ENCODE measurements at places on chromosomes 2 and 18.

DNA sequence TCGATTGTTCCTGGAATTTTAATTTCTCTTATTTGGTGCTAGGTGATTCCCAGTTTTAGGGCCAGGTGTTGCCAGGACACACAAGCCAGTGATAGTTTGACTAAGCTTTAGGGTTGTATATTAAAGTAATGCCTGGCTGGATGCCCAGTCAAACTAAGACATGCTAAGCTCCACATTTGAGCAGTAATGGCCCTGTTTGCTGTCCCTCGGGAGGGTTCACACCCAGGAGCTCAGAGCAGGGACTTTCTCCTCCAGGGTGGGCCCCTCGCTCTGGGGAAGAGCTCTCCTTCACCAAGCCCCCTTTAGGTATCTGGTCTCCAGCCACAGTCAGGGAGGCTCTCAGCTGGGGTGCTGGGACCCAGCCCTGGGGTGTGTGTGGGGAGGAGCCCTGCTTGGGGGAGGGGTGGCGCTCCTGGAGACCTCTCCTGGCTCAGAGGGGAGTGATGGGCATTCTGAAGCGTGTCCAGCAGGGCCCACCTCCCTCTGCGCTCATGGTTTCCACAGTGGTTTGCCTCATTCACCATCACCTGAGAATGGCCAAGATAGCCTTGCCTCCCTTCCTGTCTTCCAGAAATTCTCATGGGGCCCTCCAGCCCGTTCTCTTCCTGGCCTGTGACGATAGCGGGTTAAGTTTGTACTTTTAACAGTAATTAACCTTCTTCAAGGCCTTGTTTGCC, 31.7 kb downstream of the INPP4A start:
- DNase-seq = no peak

DNA sequence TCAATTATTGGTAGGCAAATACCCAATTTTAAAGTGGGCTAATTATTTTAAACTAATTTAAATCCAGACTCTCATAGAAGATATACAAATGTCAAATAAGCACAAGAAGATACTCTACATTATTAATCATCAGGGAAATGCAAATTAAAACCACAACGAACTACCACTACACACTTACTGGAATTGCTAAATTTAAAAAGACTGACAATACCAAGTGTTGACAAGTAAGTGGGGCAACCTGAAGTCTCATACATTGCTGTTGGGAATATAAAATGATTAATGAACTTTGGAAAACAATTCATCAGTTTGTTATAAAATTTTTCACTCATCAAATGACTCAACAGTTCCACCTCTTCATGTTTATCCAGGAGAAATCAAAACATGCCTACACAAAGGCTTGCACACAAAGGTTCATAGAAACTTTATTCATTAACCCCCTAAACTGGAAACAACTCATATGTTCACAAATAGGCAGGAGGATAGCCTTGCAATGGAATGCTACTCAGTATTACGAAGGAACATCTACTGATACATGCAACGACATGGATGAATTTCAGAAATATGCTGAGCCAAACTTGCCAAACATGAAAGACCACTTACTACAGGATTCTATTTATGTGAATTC, 120.8 kb downstream of the MCFD2 start:
- no peak for DNase-seq

GRCh38 chr2:128280158-128280871, 38.4 kb downstream of the HS6ST1 start:
- DNase-seq = no peak

- no peak for DNase-seq
Observed at GRCh38 chr2:143608758-143609157, 479.5 kb downstream of the ARHGAP15 start.

DNA sequence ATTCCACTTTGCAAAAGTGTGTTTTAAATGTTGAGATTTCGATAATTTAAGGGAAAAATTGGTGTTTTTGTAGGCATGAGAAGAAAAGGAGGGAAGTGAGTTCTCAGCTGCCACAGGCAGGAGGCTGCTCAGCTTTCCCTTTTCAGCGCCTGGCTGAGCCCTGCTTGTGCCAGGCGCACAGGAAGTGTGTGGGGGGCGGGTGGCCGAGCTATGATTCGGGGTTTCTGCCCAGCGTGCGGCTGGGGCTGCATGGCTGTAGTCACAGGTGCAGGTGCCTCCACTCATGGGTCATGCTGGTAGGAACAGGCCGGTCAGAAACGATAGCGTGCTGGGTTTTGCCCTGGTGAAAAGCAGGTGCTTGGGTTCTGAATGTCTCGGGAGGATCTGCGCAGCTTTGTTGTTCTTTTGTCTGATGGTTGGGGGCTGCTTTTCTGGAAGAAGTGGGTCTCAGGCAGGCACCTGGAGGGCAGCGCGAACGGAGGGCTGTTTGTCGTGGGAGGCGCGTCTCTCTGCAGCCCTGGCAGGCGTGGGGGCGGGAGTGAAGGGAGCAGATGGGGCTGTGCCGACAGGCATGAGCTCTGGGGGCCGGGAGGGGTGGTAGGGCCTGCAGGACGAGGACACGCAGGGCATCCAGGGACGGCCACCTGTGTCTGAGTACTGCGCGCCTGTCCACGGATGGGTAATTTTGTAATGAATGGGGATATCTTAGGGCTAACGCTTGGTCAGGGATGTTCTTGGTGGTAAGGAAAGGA, 2.1 kb downstream of the KCNG2 start:
- DNase-seq = no peak

DNA sequence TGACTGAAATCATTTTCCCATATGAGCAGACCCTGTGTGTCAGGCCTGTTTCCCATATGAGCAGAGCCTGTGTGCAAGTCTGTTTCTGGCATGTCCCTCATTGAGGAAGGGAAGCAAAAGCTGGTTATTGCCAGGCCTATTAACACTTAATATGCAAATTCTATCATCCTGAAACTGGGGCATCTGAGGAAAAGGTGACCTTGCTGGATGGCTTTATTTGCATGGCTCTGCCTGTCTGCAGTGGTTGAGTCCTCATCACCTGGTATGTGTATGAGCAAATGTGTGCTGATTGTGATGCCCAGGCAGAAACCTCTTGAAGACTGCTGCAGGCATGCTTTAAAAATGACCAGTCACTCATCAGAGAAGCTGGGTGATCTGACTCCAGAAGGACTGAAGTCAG, 31.2 kb downstream of the EIF4E2 start:
- DNase-seq = no peak

DNA sequence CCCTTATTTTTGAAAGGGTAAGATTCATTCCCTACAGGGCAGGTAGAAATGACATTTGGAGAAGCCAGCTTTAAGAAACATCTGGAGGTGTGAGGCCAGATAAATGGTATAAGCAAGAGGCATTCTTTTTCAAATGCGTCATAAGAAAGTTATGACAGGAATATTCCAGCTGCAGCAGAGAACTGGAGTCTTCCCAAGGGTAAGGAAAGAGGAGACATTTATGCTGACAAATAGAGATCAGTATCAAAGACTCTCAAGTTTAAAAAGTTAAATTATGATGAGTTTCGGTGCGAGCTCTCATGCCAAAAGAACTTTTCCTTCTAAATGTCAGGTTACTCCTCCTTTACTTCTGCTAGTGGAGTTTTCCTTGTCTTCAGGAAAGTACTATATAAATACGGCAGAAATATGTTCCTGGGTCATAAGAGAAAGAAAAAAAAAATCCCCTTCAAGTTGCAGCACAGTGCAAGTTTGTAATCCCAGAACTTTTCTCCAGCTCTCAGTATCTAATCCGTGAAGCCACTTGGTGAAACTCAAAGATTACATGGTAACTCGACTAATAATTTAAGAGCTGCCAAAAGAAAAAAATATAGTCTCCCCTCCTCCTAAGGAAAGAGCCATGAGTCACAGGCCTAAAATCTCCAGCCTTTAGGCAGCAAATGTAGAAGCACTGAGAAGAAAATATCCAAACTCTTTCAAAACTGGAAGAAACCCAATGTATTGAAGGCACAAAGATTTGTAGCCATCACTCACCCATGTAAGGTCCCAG, 428.1 kb downstream of the MEIS1 start:
- DNase-seq = no peak

- no peak for DNase-seq
Observed at GRCh38 chr2:190636361-190636760, 12.5 kb upstream of the NAB1 start.

GRCh38 chr2:239464166-239465016, 63.6 kb upstream of the HDAC4 start:
- no peak for DNase-seq

DNA sequence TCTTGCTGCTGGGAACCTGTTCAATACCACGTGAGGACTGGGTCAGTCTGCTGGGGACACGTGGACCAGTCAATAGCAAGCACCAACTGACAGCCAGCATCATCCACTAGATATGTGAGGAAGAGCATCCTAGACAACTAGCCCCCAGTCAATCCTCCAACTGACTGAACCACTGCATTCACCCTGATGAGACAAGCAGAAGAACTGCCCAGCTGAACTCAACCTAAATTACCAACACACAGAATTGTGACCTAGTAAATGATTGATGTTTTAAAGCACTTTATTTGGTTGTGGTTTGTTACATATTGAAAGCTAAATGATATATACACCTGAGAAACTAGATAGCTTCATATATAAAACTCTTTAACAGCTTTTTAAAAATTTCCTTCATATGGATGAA, 15.7 kb downstream of the IRS1 start:
- no peak for DNase-seq

DNA sequence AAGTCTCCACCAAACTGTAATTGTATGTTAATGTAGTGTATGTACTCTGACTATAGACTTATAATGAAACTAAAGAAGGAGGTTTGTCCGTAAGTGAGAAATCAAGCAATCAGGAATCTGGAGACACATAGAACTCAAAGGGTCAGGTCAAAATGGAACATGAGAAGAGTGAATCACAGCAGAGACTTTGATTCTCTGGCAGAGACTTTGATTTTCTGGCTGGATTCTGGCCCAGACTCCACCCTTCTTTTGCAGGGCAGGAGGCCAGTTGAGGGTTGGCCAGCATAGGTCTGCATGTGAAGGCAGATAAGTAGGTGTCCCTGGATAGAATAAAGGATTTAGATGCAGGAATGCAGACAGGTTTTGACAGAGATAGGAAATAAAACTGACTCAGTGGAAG, 11.0 kb upstream of the NCKAP5 start:
- no peak for DNase-seq

GRCh38 chr2:24077535-24077877, 1.4 kb upstream of the SF3B6 start:
- no peak for DNase-seq

- DNase-seq = no peak
Observed at GRCh38 chr2:48885841-48886240, 130.3 kb upstream of the LHCGR start.

DNA sequence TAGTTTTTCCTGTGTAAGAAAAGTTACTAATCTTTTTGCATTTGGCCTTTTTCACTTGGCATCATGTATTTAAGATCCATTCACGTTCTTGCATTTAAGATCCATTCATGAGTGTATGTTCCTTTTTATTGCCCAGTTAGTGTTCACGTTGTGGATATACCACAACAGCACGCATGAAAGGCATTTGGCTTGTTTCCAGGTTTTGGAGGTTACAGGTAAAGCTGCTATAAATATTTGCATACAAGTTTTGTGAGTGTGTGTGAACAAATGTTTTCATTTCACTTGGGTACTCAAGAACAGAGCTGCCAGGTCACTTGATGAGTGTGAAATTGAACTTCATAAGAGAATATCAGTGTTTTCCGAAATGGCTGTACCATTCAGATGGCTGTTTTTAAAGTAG, 121.2 kb downstream of the CCBE1 start:
- no peak for DNase-seq

DNA sequence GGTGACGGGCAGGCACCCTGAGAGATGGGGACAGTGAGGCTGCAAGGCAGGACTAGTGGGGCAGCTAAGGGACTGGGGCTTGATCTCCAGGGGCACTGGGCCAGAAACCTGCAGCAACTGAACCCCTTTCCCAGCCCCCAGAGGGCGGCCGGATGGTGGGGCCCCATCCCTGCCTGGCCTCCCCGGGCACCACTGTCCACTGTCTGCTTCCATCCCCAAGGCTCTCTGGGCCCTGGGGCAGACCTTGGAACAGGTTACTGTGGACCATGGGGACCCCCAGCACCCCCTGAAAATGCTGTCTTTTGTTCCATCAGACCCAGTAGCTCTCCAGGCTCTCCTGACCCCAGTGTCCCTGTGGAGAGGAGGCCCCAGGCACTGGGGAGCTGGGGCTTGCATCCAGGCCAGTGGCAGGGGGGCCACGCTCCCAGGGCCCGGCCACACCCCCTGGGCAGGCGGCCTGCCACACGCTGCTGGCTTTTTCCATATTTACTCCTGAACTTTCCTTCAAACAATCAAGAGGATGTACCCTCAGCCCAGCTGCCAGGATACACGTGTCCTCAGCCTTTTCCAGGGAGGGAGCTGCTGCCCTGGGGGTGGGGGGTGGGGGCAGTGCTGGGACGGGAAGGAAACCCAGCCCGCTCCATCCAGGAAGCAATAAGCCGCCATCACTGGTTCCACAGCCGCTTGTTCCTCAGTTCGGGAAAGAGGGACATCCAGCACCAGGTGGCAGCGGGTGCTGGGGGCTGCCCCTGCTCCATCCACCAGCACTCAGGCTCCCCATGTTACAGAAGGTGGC, 102.3 kb upstream of the ODC1 start:
- no peak for DNase-seq

- no peak for DNase-seq
Observed at GRCh38 chr2:7627583-7627982, 710.4 kb downstream of the RNF144A start.

- no peak for DNase-seq
Observed at GRCh38 chr2:127270663-127271062, 23.3 kb downstream of the ERCC3 start.

- DNase-seq = no peak
Observed at GRCh38 chr2:200264631-200265030, 41.9 kb upstream of the SPATS2L start.

DNA sequence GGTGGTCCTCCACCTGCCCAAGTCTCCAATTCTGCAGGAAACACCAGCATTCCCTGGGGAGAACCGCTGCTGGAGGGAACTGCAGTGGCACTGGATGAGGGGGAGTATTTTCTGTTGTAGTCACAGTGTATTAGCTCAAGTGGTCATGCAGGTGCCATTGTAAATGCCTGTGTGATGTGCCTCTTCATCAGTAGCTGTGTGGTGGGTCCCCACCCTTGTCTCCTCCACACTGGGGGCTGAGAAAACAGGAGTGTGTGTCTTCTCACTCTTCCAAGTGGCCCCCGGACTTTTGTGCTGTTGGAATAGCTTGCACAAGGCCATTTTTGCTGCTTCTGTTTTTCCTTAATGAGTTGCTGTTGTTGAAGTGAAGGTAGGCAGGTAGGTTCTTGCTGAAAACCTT, 8.7 kb downstream of the NCK2 start:
- no peak for DNase-seq

- DNase-seq = no peak
Observed at GRCh38 chr2:216619411-216620393, 13.5 kb upstream of the IGFBP2 start.

GRCh38 chr18:48326901-48327675, 82.1 kb downstream of the ZBTB7C start:
- DNase-seq = no peak

- DNase-seq = no peak
Observed at GRCh38 chr2:25098670-25099486, 57.0 kb downstream of the EFR3B start.

DNA sequence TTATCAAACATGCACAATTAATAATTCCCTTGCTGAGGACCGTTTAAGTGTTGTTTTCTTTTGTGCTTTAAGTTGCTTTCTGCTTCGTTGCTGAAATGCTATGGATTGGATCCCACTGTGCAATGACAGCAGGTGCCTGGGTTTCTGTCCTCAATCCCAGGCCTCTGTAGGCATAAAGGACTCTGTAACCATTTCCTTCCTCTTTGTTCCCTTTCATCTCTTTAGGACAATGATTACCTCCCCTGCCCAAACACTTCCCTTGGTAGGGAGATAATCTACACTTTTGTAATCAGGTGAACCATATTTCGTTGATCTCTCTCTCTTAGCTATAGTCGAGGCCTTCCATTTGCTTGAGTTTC, 58.6 kb upstream of the LYPD6B start:
- DNase-seq = no peak
